ENCODE measurements at places on chromosomes 6 and 20.

DNA sequence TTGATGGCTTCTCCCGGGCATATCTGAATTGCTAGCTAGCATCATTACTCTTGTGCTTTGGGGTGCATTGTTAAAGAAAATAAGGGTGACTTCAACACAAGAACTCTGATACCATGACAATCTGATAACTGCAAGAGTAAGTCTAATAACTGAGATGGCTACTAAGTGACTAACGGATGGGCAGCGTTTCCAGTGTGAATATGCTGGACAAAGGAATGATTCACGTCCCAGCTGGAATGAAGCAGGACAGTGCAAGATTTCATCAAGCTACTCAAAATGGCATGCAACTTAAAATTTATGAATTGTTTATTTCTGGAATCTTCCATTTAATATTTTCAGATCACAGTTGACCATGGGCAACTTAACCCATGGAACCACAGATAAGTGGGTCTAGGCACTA lies 31.7 kb downstream of the MOXD1 start:
- H3K36me3 ChIP-seq = no peaks in the 10 kb centered on the region
- DNase-seq = no peak
- no peak overlapping the region for H3K4me3 ChIP-seq
- no peaks in the 10 kb centered on the region for H3K4me1 ChIP-seq
- no peak overlapping the region for H3K27ac ChIP-seq

DNA sequence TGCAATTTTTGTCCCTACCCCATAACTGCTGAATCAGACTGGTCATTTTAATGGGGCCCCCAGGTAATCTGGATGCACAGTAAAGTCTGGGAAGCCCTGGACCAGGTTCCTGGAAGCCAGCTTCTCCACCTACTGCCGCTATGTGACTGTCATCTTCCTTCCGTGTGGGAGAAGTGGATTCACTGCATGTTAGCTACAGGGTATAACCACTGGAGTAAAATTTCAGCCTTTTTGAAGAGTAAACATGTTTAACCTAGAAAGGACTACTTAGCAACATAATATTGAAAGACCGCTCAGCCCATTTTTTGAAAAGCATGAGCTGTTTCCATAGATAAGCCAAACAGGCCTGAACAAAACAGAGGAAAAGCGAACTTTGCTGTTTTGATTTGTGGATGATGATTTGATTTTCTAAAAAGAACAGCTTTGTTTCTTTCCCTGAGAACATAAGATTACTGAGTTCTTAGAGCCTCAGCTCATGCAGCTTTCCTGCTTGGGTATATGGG lies 208.1 kb downstream of the PLCB4 start:
- H3K27ac ChIP-seq = no peak overlapping the region
- no peak overlapping the region for H3K4me3 ChIP-seq
- no peaks in the 10 kb centered on the region for H3K4me1 ChIP-seq
- no peaks in the 10 kb centered on the region for H3K36me3 ChIP-seq
- no peak for DNase-seq
- H3K27me3 ChIP-seq = no peaks in the 10 kb centered on the region

DNA sequence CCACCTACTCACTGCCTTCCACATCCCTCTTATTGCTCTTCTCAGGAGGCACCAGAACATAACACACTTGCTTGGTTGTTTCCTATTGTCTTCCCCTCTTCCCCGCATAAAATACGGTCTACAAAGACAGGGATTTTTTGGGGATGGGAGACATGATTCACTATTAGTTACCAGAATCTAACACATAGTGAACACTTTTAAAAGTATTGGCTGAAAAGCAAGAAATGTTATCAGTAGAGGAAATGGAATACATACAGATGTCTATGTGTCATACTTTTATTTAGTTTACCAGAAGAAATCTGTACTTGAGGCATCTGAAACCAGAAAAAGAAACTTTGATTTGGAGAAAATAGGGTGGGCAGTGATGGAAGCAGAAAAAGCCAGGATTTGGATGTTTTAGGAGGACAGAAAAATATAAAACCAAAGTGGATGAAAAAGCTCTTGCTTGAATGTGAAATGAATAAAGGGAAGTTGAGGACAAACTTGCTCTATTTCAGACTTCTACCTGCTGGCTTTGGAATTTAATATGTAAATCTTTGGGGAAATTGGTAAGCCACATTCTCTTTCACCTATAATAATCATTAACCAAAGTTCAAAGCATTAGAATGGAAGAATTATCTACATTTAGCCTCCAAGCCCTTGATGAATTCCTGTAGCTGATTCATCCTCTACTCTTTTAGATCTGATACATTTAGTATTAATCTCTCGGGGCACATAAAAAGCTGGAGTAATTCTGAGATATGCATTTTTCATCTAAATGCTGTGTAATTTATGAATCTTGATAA lies 82.6 kb downstream of the DOK5 start:
- no peaks in the 10 kb centered on the region for H3K36me3 ChIP-seq
- H3K4me3 ChIP-seq = no peak overlapping the region
- no peaks in the 10 kb centered on the region for H3K27me3 ChIP-seq
- H3K4me1 ChIP-seq = no peaks in the 10 kb centered on the region
- no peak for DNase-seq

DNA sequence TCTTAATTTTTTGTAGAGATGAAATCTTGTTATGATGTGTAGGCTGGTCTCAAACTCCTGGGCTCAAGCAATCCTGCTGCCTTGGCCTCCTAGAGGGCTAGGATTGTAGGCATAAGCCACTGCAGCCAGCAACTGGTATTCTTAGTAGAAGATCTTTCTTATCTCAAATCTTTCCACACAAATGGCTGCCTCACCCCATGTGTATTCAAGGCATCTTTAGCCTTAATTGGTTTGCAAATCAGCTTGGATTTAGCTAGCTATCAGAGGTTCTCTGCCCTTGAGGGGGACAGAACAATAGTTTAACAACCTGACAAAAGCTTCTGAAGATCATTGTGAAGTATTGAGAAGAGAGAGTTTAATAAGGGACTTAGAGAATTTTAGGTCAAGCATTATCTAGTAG lies 17.9 kb upstream of the ABRACL start:
- no peak overlapping the region for H3K27ac ChIP-seq
- no peaks in the 10 kb centered on the region for H3K4me1 ChIP-seq
- no peaks in the 10 kb centered on the region for H3K36me3 ChIP-seq

DNA sequence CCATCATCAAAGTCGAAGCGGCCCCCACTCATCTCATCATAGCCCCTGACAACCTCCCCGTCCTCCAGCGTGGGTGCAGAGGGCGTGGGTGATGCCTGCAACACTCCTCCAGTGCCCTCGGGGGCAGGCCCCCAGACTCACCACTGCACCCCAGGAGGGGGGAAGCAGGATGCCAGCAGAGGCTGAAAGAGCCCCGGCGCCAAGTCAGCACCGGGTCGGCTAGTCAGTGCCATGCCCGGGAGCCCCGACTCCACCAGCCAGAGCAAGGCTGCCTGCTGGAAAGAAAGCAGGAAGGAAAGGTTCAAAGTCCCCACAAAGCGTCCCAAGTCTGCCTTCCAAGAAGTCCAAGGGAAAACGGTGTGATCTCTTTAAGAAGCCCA lies 324 bp downstream of the JPH2 start:
- H3K27me3 ChIP-seq = no peaks in the 10 kb centered on the region
- H3K36me3 ChIP-seq = no peaks in the 10 kb centered on the region
- peak overlapping the region; percentile 95 for H3K27ac ChIP-seq
- H3K4me3 ChIP-seq = peak overlapping the region; percentile 88

- H3K36me3 ChIP-seq = no peaks in the 10 kb centered on the region
- H3K4me3 ChIP-seq = no peak overlapping the region
- DNase-seq = no peak
- H3K27ac ChIP-seq = no peak overlapping the region
- H3K27me3 ChIP-seq = peaks cover 5% of the 10 kb centered on the region
These were observed 87.0 kb upstream of the LRFN2 start for GRCh38 chr6:40674170-40674569.

- no peaks in the 10 kb centered on the region for H3K4me1 ChIP-seq
- H3K4me3 ChIP-seq = no peak overlapping the region
- H3K27ac ChIP-seq = no peak overlapping the region
- no peaks in the 10 kb centered on the region for H3K36me3 ChIP-seq
- DNase-seq = no peak
- no peaks in the 10 kb centered on the region for H3K27me3 ChIP-seq
These were observed 55.8 kb upstream of the HIVEP2 start for GRCh38 chr6:143000811-143001210.

DNA sequence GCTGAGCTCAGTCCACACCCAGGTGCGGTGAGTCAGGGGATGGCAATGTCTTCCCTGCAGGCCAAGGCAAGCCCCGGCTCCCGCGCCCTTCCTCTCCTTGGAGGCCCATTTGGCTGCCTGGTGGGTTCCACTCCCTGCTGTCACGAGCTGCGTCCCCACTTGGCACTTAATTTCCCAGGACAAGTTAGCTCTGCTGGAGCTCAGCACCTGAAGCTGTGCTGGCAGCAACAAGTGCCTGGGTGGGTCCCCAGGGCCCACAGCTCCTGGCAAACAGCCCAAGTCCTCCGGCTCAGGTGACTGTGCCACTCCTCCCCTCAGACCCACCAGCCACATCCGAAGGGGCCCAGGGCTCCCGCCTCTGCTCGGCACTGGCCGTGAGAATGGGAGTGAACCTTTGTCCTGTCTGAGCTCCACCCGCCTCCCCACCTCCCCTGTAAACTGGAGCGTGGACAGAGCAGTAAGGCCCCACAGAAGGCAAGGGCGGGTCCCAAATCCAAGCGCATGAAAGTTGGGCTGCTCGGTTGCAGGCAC lies 16.9 kb downstream of the LAMA5 start:
- DNase-seq = no peak
- H3K27me3 ChIP-seq = no peaks in the 10 kb centered on the region
- no peak overlapping the region for H3K4me3 ChIP-seq
- peak overlapping the region; percentile 97 for H3K27ac ChIP-seq
- H3K36me3 ChIP-seq = peaks cover 59% of the 10 kb centered on the region
- peaks cover 37% of the 10 kb centered on the region for H3K4me1 ChIP-seq

GRCh38 chr20:54345301-54345724 lies 130.1 kb upstream of the DOK5 start:
- H3K27ac ChIP-seq = no peak overlapping the region
- H3K36me3 ChIP-seq = no peaks in the 10 kb centered on the region
- DNase-seq = no peak
- no peak overlapping the region for H3K4me3 ChIP-seq
- no peaks in the 10 kb centered on the region for H3K27me3 ChIP-seq

DNA sequence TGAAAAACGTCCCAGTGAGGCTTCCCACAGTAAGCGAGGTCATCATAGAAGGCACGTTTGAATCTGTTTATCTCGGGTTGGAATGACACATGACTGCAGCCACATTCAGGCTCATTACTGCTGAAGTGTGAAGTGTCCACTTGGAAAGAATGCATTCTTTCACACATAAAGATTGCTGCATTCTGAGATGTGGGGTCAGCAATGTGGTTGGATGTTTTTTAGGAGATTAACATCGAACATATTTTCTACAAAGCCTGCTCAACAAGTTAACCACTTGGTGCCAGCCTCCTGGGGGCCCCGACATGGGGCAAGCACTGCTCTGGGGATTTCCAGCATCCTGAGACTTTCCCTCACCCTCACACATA lies 79.9 kb downstream of the BMP6 start:
- H3K4me1 ChIP-seq = no peaks in the 10 kb centered on the region
- H3K27me3 ChIP-seq = no peaks in the 10 kb centered on the region
- no peak overlapping the region for H3K4me3 ChIP-seq
- no peaks in the 10 kb centered on the region for H3K36me3 ChIP-seq

DNA sequence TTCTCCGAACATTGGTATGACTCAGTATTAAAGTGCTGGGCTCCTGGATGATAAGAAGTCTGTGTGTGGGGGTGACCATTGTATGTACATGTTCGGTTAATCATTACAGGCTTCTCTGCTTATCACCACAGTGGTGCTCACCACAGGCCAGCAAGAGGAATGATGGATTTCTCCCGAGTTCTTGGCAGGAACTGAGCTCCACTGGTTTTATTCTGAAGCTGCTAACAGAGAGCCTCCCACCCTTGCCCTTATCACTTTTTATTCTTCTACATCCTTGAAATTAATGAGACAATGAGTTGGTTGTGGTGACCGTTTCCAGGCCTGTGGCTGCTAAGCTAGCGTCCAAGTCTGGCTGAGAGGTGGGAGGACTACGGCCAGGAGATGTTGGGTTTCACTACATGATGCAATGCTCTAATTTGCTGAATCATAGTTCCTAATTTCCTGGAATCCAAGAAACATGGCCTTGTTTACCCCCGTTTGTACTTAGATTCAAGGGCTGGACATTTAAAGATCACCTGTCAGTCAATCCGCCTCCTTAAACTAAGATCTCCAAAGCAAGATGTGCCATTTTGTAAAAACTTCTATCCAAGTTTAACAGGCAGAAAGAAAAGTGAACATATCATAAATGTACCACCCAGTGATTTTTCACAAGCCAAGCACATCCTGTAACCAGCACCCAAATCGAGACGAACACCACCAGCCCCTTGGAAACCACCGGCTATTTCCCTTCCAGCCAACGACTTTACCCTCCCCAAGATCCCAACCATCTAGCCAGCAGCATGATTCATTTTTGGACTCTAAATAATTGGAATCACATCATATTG lies 172.5 kb downstream of the FOXA2 start:
- no peaks in the 10 kb centered on the region for H3K4me1 ChIP-seq
- no peaks in the 10 kb centered on the region for H3K36me3 ChIP-seq
- no peak overlapping the region for H3K4me3 ChIP-seq
- no peak overlapping the region for H3K27ac ChIP-seq
